ENCODE measurements at places on chromosomes 3 and 15. TPM values are rescaled to one million over a fixed set of nuclear protein-coding genes. Genes with fewer than 3 reads are reported as not detected.

Gene ZNF860
- total RNA-seq = 2.3 TPM

DNA sequence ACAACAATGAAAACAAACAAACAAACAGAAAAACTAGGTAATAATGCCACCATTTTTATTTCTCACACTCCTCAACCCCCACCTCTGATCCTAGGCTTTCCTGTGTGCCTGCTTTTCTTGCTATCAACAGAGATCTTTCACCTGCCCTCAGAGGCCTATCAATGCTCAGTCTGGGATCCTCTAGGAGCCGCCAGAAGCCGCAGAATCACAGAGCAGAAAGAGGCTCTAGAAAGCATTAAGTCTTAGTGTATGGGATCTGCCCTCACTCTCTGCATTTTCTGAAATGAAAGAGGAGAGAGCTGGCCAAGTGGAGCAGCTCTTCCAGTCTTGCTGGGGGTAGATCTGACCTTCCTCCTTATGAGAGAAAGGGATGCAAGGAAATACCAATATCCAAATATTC, 306.8 kb downstream of the TUSC7 start:
- DNase-seq = no peak

- DNase-seq = no peak
Measured at GRCh38 chr3:23115171-23115877, 87.8 kb upstream of the UBE2E2 start.

DNA sequence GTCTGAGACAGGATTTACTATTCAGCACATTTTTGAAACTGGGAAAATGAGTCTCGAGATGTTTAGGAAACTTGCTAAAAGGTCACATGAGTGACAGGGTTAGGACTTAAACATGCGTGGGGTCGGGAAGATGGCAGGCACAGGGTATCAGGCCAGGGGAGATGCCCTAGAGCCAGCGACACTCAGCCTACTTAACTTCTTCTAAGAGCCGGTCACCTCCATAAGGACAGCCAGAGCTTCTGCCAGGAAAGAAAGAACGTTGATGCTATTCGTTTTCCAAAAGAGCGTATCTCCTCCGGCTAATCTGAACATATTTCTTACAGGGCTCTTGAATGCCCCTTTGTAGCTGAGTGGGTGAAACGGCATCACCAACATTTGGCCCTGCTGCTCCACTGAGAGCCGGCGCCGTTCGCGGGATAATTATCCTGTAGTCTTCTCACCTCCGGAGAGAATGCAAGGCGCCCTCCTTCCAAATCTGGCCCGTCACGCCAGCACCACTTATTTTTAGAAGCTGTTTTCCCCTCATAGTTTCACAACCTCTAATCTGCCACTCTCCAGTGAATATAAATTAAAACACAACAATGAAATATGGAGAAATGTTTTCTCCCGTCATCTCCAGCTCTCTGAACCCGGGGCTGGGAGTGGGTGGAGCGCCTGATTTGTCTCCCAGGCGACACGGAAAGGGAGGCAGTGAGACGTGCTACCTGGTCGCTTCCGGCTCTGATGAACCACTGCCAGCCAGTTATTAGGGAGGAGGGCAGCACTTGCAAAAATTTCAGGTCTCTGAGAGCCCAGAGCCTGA, 58.5 kb downstream of the LIPC start:
- no peak for DNase-seq

DNA sequence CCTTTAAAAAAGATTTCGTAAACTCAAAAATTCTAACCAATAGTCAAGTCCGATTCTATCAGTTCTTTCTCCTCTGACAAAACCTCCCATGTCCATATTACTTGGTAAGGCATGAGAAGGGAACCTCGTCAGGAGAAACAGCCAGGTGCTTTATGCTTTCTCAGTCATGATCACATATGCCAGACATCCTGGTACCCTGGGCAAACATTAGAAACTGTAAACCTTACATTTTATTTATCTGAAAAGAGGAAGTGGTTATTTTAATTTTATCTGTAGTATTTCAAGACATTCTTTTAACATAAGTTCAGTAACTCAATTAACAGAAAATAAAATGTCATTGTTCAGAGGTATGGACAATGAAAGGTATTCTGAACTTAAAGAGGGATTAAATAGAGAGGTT, 474.8 kb upstream of the GBE1 start:
- no peak for DNase-seq

GRCh38 chr15:100802421-100803170, 77.0 kb upstream of the ALDH1A3 start:
- no peak for DNase-seq

Gene CCDC32
- total RNA-seq = 30.7 TPM

Gene SKOR1
- not detected for total RNA-seq

Gene CEMIP
- total RNA-seq = 18.1 TPM

GRCh38 chr3:190746986-190747385, 115.5 kb downstream of the GMNC start:
- no peak for DNase-seq

Gene SEMA3F
- 3.5 TPM for total RNA-seq

GRCh38 chr15:42059661-42060476, 34.5 kb downstream of the PLA2G4D start:
- DNase-seq = peak; percentile 42

DNA sequence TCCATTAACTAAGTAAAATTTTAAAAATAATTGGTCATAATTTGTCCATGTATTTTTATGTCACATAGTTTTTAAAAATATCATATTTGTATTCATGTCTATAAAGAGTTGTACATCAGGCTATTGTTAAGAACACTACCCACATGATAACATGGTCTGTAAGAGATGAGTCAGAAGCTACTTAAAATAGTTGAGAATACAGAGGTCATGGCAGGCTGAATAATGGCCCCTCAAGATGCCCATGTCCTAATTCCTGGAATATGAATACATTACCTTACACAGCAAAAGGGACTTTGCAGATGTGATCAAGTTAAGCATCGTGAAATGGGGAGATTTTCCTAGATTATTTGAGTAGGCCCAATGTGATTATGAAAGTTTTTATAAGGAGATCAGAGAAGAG, 782.9 kb upstream of the GOLIM4 start:
- DNase-seq = peak; percentile 70

- DNase-seq = no peak
Measured at GRCh38 chr3:126480861-126481260, 5.2 kb upstream of the ZXDC start.

Gene CCDC54
- not detected for total RNA-seq

DNA sequence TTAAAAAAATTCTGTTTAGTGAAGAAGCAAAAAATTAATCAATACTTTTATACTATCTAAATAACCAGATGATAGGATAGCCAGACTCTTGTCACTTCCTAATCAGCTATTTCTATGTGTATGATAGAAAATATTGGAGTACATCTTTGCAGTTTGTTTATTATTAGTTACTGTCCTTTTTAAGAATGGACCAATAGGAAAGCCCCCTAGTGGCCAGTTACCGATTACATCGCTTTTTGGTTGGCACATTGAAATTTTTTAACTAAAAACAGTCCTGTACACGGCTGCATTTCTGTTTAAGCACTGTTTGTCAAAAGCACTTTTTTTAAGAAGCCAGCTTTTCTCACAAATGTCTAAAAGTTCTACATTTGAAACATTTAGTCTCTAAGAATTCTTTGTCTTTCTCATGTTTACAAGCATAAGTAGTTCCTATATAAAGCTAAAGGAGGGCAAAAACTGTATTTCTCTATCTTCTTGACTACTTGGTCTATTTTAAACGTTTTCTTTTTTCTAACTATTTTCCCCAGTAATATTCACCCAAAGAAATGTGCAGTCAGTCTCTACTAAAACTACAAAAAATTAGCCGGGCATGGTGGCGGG, 253.2 kb upstream of the LRTM1 start:
- DNase-seq = no peak

DNA sequence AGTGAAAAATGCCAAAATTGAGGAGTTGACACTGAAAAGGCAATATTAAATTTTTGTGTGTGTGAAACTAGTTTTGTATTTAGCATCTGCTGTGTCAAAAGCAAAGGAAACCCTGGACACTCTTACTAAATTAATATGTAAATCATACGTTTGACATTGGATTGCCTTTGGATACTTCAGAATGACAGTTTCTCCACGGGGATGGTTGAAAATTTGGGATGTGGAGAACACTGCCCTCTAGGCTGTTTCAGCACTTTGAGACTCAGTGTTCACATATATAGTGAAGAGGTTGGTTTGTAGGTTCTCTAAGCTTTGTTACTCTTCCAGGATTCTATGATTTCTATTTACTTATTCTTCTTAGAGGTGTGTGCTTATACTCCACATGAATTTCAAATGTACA, 3.0 kb downstream of the ROBO2 start:
- DNase-seq = no peak

- no peak for DNase-seq
Measured at GRCh38 chr3:60282866-60283265, 968.4 kb downstream of the FHIT start.

DNA sequence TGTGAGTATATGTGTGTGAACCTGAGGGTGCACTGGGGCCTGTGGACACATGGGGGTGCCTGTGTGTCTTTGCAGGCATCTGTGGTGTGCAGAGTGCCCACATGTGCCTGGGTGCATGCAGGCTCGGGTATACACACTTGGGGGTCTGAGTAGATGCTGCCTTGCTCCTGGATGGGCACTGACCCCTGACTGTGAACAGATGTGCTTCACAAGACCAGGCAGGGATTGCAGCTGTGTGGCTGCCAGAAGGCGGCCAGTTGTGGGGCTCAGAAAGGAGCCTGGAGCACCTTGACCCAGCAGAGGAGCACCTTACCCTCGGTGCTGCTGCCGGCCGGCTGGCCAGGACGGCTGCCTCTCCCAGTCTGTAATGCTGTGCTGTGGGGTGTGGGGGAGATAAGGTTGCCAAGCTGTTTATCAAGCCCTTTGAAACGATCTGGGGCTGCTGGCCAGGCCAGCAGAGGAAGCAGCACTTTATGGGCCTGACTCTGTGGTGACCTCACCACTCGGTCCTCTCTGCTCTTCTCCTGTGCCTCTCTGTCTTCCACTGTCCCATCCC, 55.5 kb upstream of the MRPS22 start:
- DNase-seq = no peak

- DNase-seq = no peak
Measured at GRCh38 chr3:74066456-74066855, 441.7 kb upstream of the PDZRN3 start.

DNA sequence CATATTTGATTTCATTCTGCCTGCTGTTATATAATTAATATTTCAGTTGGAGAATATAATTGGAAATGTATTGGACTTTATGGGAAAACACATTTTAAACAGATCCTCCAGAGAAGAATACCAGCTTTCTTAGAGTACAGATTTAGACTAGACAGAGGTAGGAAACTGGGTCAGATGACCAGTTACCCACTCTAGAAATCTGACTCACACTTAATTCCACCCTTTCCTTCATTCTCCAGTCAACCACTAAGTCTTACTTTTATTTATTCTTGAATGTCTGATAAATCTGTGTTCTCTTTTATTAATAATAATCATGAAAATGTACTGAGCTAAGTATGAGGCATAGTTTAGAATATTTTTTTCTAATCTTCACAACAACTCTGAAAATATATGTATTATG, 110.7 kb downstream of the LRRC49 start:
- peak; percentile 25 for DNase-seq

Gene PRC1
- total RNA-seq = 334 TPM

GRCh38 chr3:32387512-32387911, 4.1 kb upstream of the CMTM7 start:
- no peak for DNase-seq

Gene EOMES
- 0.09 TPM for total RNA-seq

DNA sequence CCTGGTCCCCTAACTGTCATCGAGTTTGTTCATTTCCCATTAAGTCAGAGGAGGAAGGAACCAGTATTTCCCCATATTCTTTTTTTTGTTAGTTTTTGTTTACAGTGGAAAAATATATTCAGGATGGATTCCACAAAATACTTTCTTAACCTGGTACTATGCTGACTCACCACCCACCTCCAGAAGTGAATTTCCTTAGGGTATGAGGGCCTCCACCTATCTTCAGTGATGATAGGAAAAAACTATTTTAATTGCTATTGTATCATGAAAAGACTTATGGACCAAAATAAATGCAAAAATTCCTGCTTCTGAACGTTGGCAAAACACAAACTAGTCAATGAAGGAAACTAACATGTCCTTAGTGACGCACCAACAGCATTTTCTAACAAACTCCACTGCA, 64.2 kb upstream of the FOXP1 start:
- DNase-seq = no peak

- no peak for DNase-seq
Measured at GRCh38 chr3:112415390-112415789, 82.4 kb downstream of the CD200 start.

DNA sequence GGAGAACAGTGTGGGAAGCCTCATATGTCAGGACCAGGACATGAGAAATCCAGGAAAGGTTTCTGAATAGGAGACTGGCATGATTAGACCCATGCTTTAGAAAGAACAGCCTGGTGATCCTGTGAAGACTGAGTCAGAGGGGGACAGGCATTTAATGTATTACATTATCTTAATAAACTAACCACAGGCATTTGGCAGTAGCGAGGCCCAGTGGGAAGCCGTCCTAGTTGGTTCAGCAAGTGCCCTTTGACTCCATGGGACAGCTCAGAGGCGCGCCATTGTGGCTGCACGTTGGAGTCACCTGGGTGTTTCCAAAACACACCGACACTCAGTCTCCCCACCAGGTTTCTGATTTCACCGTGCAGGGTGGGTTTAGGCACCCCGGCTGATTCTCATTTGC, 90.5 kb upstream of the DGKG start:
- DNase-seq = peak; percentile 95

DNA sequence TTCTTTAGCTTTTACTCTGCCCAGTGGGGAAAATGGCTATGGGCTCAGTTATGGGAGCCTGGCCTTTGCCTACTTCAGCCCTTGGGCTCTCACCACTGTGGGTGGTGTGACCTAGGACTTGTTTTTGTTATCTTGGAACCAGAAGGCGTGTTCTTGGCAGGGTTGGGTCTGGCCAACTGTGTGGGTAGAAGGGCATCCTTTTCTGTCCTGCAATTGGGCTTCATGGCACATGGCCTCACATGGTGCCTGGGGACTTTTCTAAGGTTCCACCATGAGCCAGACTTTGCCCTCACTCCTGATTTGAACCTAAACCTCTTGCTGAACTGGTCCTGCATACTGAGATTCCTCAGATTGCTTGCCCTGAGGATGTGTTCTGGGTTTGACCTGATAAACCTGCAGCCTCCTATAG, 1.7 kb downstream of the GLYCTK start:
- no peak for DNase-seq

Gene BFSP2
- total RNA-seq = not detected

- no peak for DNase-seq
Measured at GRCh38 chr3:124322309-124322880, 330.5 kb upstream of the ROPN1 start.

DNA sequence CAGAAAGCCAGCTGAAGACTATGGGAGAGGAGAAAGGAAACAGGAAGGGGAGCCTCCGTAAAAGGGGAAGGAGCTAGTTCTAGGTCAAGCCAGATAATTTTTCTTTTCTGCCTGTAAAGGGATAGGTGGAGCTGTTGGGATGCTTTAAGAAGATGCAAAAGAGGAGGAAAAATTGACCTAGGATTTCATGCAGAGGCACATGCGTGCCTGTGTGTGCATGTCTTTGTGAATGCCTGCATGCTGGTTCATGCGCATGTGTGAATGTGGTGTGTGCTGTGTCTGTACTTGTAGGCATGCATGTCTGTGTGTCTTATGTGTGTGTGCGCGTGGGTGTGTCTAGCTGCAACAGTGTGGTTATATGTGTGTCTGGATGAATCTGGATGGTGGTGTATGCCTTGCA, 27.3 kb downstream of the CCDC33 start:
- no peak for DNase-seq

- DNase-seq = no peak
Measured at GRCh38 chr3:31483776-31484175, 48.9 kb upstream of the STT3B start.

Gene SCG5
- total RNA-seq = 0.76 TPM
